ENCODE measurements at places on chromosomes 7 and 10. TPM values are rescaled to one million over a fixed set of nuclear protein-coding genes. Genes with fewer than 3 reads are reported as not detected.
A peak's percentile ranks its signal among the peaks of the same experiment; 100 is the strongest.

- no peaks in the 10 kb centered on the region for H3K27me3 ChIP-seq
- no peak overlapping the region for H3K27ac ChIP-seq
- no peaks in the 10 kb centered on the region for H3K36me3 ChIP-seq
- H3K4me3 ChIP-seq = no peak overlapping the region
Measured at GRCh38 chr10:29141761-29142160, 147.1 kb upstream of the LYZL1 start.

GRCh38 chr10:13686331-13686752 lies 99.6 kb downstream of the PRPF18 start:
- H3K36me3 ChIP-seq = no peaks in the 10 kb centered on the region
- no peaks in the 10 kb centered on the region for H3K27me3 ChIP-seq
- H3K27ac ChIP-seq = peak overlapping the region; percentile 73
- H3K4me3 ChIP-seq = no peak overlapping the region
- H3K4me1 ChIP-seq = peaks cover 58% of the 10 kb centered on the region
- DNase-seq = no peak

- H3K27me3 ChIP-seq = no peaks in the 10 kb centered on the region
- H3K27ac ChIP-seq = no peak overlapping the region
- DNase-seq = no peak
- no peaks in the 10 kb centered on the region for H3K36me3 ChIP-seq
Measured at GRCh38 chr10:69913606-69914382, 112.1 kb downstream of the COL13A1 start.

DNA sequence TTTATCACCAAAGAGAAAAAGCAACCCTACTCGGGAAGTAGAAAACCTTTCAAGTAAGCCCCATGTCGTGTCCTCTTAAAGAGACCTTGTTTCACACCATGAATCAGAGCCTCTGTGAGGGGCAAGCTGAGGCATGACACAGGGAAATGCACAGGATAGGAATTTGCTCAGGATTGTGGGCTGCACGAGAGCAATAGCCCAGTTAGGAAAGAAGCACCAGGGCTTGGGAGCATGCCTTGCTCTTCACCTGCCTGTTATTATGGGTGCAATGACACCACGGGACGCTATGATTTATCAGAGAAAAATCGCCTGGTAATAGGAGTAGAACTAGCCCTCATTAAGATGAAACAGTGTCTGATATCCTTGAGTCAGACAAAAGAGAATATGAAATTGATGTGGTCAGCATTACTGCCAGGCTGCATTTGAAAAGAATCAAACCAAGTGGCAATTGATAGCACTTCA lies 562.9 kb upstream of the NRP1 start:
- no peaks in the 10 kb centered on the region for H3K36me3 ChIP-seq
- H3K27ac ChIP-seq = no peak overlapping the region
- no peaks in the 10 kb centered on the region for H3K4me1 ChIP-seq
- no peaks in the 10 kb centered on the region for H3K27me3 ChIP-seq

DNA sequence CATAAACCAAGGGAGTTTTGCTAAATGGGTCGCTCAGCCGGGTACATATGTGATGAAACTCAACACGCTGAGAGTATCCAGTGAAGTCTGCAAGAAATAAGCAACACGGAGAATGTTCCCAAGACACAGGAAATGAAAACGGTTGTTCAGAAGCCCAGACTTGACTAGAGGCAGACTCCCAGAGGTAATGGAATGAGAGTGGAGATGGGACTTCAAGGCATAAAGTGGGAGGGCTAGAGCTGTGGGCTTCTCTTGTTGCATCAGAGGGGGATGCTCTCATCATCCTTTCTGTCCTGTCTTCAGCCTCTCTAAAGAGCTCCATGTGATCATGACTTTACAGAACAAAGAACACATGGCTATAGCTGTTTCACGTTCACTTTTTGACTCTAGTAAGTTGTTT lies 88.3 kb downstream of the BAMBI start:
- H3K27ac ChIP-seq = no peak overlapping the region
- no peaks in the 10 kb centered on the region for H3K36me3 ChIP-seq
- no peaks in the 10 kb centered on the region for H3K4me1 ChIP-seq
- H3K4me3 ChIP-seq = no peak overlapping the region
- no peaks in the 10 kb centered on the region for H3K27me3 ChIP-seq

DNA sequence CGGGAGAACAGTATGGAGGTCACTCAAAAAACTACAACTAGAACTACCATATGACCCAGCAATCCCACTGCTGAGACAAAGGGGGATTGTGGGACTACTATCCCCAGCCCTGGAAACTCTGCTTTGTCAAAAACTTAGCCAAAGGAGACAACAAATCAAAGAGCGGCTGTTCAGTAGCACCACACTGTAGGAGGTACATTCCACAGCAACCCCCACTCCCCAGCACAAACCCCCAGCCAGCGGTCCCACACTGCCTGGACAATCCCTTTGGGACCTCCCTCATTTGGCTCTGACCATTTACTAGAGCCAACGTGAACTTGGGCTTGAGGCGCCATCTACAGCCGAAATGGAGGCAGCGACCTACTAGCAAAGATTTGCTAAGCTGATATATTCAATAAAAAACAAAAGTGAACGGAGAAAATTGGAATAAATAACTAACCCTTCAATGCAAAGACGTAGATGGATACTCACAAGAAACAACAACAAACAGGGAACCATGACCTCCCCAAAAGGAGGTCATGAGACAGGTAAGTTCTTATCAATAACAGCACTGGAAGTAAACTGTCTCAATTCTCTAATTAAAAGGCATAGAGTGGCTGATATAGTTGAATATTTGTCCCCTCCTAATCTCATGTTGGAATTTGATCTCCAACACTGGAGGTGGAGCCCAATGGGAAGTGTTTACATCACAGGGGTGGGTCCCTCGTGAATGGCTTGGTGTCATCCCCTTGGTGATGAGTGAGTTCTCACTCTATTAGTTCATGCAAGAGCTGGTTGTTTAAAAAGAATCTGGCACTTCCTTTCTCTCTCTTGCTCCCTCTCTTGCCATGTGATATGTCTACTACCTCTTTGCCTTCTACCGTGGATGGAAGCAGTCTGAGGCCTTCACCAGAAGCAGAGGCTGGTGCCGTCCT lies 119.0 kb upstream of the KCNMA1 start:
- H3K4me3 ChIP-seq = no peak overlapping the region
- H3K4me1 ChIP-seq = peaks cover 4% of the 10 kb centered on the region
- no peaks in the 10 kb centered on the region for H3K27me3 ChIP-seq

The PIK3CG gene
- 3.0 TPM for total RNA-seq

The NYAP1 gene
- total RNA-seq = 1.5 TPM

DNA sequence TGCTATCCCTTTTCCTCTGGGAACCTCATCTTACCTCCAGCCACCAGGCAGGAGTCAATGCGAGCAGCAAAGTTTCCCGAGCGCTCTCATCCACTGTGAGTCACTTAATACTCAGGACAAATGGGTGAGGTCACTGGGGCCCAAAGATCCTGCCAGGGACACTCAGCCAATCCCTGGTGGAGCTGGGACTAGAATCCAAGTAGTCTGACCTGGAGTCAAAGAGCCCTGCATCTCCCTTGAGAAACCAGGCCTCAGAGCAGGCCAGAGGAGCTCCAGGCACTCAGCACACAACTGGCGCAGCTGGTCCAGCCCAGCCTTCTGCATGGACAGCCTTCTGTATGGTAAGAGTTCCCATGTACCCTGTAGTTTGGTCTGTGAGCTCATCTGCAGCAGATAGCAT lies 142.3 kb downstream of the MAPK8 start:
- DNase-seq = no peak
- H3K36me3 ChIP-seq = no peaks in the 10 kb centered on the region
- no peaks in the 10 kb centered on the region for H3K4me1 ChIP-seq
- no peak overlapping the region for H3K4me3 ChIP-seq
- H3K27me3 ChIP-seq = no peaks in the 10 kb centered on the region
- H3K27ac ChIP-seq = no peak overlapping the region

The GPR15LG gene
- not detected for total RNA-seq

DNA sequence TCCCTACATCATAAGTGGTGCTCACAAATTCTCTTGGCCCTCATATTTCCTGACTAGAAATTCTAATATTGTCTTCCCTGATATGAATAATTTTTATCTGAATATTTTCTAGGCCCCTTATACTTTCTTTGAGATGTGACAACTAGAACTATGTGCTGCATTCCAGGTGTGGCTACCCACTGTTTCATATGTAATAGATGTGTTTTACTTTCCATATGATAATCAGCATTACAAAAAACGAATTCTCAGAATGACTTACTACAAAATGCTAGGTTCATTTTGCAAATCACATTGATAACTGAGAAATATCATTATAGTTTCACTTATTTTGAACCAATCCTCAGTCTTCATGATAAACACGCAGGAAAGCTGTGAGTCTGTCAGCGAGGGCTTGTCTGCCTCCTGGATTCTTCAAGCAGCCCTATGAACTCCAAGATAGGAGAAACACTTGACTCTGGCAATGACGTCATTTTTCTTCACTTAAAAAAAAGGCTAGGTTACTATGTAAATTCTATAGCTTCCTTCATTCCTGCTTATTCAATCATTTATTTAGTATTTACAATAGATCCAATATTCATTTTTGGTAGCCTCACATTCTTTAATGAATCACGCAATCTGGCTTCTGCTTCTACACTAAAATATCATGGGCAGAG lies 4.6 kb downstream of the WEE2 start:
- no peak overlapping the region for H3K4me3 ChIP-seq
- H3K27ac ChIP-seq = no peak overlapping the region
- no peak for DNase-seq

- H3K4me1 ChIP-seq = no peaks in the 10 kb centered on the region
- no peak overlapping the region for H3K27ac ChIP-seq
- no peaks in the 10 kb centered on the region for H3K36me3 ChIP-seq
- no peak for DNase-seq
Measured at GRCh38 chr10:84842593-84842992, 514.2 kb downstream of the CCSER2 start.

The SMKR1 gene
- total RNA-seq = not detected

The PARP12 gene
- total RNA-seq = 7.5 TPM

The CDK1 gene
- total RNA-seq = 3.6 TPM

GRCh38 chr10:16297642-16298041 lies 139.2 kb upstream of the PTER start:
- no peak for DNase-seq
- H3K4me3 ChIP-seq = no peak overlapping the region
- no peaks in the 10 kb centered on the region for H3K4me1 ChIP-seq
- H3K27me3 ChIP-seq = no peaks in the 10 kb centered on the region
- no peak overlapping the region for H3K27ac ChIP-seq
- no peaks in the 10 kb centered on the region for H3K36me3 ChIP-seq

DNA sequence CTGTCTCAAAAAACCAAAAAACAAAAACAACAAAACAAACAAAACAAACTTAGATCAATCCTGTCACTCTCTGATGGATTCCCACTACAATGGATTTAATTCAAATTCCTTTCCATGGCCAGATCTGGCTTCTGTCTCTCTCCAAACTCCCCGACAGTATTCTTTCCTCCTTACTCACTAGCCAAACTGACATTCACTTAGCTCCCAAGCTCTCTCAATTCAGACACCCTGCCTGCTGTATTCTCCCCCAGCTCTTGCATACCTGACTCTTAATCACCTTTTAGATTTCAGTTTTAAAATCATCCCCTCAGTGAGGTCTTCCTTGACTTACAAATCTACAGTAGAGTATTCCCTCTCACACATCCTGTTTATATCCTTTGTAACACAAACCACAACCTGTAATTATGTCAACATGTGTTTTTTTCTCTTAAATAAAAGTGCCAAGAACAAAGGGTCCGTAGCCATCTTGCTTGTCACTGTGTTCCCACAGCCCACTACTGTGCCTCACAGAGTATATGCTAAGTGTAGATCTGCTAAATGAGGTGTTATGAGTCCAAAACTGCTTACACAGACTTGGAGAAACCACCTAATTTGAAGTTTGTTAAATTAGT lies 14.4 kb downstream of the HERPUD2 start:
- no peaks in the 10 kb centered on the region for H3K36me3 ChIP-seq
- DNase-seq = no peak
- no peak overlapping the region for H3K4me3 ChIP-seq
- no peaks in the 10 kb centered on the region for H3K27me3 ChIP-seq
- H3K27ac ChIP-seq = no peak overlapping the region
- H3K4me1 ChIP-seq = peaks cover 24% of the 10 kb centered on the region

The MACC1 gene
- total RNA-seq = not detected

- no peak for DNase-seq
- no peak overlapping the region for H3K27ac ChIP-seq
- no peaks in the 10 kb centered on the region for H3K27me3 ChIP-seq
- H3K4me3 ChIP-seq = no peak overlapping the region
- peaks cover 9% of the 10 kb centered on the region for H3K36me3 ChIP-seq
Measured at GRCh38 chr7:73530800-73531199, 8.7 kb upstream of the BAZ1B start.

The LMOD2 gene
- 493 TPM for total RNA-seq

GRCh38 chr10:43218206-43218950 lies 48.5 kb downstream of the RASGEF1A start:
- H3K36me3 ChIP-seq = no peaks in the 10 kb centered on the region
- H3K27me3 ChIP-seq = no peaks in the 10 kb centered on the region
- DNase-seq = no peak
- no peak overlapping the region for H3K27ac ChIP-seq
- H3K4me1 ChIP-seq = peaks cover 12% of the 10 kb centered on the region
- H3K4me3 ChIP-seq = no peak overlapping the region

DNA sequence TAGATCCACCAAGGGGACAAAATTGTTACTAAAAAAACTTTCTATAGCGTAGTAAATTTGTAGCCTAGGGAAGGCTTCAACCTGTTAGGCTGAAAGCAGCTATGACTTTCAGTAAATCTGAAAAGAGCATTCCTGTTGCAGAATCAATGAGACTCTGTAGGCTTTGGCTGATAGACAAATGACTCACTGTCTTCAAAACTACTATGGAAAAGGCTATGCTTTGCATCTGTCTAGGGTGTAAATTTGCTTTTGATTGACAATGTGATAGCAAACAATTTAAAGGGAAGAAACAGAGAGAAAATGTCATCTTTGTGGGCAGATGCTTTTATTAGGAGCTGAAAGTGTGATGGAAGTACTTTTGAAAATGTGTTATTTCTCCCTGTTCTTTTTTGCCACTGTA lies 60.6 kb downstream of the ARL5B start:
- H3K27ac ChIP-seq = no peak overlapping the region
- no peaks in the 10 kb centered on the region for H3K27me3 ChIP-seq
- H3K4me3 ChIP-seq = no peak overlapping the region
- H3K36me3 ChIP-seq = no peaks in the 10 kb centered on the region
- no peak for DNase-seq
- no peaks in the 10 kb centered on the region for H3K4me1 ChIP-seq

DNA sequence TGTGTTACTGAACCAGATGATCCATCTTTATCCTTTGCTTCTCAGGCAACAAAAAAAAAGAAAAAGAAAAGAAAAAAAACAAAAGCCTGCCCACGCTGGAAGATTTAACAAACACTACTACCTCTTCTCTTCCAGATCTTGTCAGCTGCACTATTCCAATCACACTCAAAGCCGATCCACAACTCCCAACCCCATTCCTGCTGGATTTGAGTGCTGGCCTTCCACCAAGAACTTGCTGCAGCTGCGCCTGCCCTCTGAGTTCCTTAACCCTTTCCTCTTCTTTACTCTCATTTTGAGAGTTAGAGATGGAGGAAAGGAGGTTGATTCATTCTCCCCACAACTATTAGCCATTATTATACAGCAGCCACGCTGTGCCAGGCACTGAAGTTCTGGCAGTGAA lies 16.0 kb upstream of the ITGA8 start:
- H3K36me3 ChIP-seq = no peaks in the 10 kb centered on the region
- no peaks in the 10 kb centered on the region for H3K4me1 ChIP-seq
- DNase-seq = no peak

Measured in right atrium auricular region (tissue), 2 donors.